ENCODE measurements at places on chromosomes 13 and 19.
A peak's percentile ranks its signal among the peaks of the same experiment; 100 is the strongest.

DNA sequence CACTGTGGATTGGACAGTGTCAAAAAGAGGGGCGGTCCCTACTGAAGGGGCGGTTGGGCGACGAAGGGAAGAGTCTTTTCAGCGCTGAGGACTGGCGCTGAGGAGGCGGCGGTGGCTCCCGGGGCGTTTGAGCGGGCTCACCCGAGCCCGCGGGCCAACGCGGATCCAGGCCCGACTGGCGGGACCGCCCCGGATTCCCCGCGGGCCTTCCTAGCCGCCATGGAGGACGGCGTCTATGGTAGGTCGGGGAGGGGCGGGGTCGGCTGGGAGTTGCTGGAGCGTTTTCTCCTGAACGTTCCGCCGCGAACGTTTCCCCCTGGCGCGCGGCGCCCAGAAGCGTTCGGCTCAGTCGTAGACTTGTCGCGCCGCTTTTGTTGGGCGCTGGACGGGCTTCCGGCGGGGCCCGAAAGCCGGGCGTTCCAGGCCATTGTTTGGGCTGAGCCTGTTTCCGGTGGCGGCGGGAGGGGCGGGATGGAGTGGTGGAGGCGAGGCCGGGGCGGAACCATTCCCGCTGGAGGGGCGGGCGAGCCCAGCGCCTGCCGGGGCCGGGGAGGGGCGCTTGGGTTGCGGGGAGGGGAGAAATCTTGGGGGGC is at the start of gene CYTH2:
CYTH2 (plus strand) TSS at position 81 of the 593 bp plus-strand sequence; CDS start at position 220, 139 bp downstream.
- DNase-seq, result peak; percentile 82

GRCh38 chr13:77528834-77529500 is 6.5 kb upstream of the SCEL start:
- DNase-seq, result no peak

DNA sequence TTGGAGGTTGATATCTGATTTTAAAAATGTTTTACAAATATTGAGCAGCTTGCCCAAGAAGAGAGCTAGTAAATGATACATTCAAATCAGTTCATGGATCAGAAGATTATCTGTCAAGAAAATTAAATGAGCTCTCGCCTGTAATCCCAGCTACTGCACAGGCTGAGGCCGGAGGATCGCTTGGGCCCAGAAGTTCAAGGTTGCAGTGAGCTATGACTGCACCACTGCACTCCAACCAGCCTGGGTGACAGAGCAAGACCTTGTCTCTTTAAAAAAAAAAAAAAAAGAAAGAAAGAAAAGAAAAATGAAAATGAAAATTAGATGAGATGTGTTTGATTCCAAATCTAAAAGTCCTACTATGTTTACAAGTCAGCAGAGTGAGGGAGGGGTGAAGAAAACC is 2.4 kb downstream of the SPART start:
- no peak for DNase-seq

DNA sequence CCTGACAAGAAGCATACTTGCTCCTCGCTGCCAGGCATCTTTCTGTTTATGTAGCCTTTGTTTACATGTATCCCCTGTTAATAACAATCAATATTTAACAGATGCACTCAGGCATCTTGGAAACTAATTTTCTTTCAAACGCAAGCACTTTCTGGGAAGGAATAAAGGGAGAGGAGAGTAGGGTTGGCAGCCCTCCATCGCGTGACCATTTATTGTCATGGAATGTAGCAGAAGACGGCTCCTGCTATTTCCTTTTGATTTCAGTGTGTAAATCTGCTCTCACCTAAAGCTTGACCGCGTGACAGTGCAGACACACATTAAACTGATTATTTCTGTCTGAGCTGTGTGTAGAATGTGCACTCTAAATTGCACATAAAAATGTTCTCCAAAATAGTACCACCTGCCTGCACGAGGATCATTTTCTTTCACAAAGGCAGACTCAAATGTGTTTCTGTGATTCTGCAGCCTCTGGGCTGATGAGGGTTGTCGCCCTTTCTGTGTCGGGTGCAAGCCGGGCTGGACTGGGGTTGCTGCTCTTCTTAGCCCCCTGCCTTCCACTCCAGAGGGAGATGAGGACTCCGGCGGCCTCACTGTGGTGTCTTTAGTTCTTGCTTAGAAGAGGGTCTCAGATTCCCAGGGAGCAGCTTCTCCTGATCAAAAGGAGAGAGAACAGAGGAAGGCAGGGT is 223.5 kb upstream of the MAB21L1 start:
- DNase-seq, result no peak

GRCh38 chr19:48433337-48433736 is 12.4 kb upstream of the GRWD1 start:
- no peak for DNase-seq

DNA sequence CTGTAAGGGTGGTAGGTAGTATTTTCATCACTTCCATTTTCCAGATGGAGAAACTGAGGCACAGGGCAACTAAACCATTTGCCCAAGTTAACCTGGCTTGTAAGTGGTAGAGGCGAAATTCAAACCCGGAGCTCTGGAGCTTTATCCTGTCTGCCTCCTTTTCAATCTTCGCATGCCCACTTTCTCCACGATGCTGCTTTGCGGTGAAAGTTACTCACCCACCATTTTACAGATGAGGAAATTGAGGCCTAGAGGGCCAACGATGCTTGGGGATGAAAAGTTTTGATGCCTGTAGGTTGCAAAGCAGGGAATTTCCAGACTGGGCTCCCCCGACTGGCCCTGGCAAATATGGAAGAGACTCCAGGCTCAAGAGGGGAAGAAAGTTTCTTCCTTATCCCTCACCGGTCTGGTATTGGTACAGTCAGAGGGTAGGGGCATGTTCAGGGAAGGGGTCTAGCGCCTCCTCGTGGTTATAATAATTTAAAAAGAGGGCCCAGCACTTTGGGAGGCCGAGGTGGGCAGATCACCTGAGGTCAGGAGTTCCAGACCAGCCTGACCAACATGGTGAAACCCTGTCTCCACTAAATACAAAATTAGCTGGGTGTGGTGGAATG is 1.9 kb upstream of the SH2D3A start:
- DNase-seq, result no peak

DNA sequence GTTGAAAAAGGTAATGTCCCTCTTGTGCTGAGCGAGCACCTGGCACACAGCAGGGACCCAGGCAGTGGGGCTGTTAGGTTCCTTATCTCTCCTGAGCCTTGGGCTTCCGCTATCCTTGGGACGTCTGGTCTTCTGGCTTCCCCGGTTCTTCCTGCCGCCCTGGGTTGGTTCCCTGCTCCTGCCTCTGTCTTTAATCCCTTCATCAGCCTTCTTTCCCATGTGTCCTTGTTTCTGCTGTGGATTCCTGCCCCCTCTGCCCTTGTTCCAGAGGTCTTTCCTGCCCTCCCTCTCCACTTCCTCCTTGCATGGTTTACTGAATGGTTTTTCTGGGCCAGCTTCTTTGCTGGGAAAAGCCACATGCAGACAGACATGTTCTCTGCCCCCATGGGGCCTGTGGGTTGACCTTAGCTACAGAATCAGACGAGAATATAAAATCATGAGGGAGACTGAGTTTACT is 2.6 kb downstream of the EPN1 start:
- DNase-seq, result no peak

- DNase-seq, result no peak
Observed at GRCh38 chr19:13207237-13207845, 57.1 kb downstream of the IER2 start.

DNA sequence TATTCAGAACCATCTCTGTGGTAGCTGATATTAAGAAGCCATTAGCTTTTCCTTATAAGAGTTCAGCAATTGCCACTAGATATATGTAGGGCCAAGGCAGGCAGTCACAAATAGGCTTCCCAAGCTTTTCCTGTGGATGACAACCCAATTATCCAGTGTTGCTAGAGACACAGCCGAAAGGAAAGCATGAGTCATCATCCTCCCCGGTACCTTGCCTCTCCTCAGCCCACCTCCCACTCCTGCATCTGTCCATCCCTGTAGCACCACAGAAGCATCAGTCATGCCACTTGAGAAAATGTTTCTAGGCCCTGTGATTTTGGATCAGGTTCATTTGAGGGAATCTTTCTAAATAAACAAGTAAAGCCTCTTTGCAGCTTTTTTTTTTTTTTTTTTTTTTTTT is 204.3 kb downstream of the DNAJC15 start:
- DNase-seq, result no peak

- DNase-seq, result peak; percentile 82
Observed at GRCh38 chr19:4369888-4370260, 26.5 kb downstream of the MPND start.

- DNase-seq, result no peak
Observed at GRCh38 chr13:85298387-85298924, 500.8 kb downstream of the SLITRK6 start.

- DNase-seq, result no peak
Observed at GRCh38 chr13:113769881-113770280, 10.9 kb downstream of the TMEM255B start.

- DNase-seq, result no peak
Observed at GRCh38 chr13:95426631-95427030, 125.4 kb upstream of the ABCC4 start.

- no peak for DNase-seq
Observed at GRCh38 chr19:11414544-11414943, 4.6 kb downstream of the RGL3 start.

DNA sequence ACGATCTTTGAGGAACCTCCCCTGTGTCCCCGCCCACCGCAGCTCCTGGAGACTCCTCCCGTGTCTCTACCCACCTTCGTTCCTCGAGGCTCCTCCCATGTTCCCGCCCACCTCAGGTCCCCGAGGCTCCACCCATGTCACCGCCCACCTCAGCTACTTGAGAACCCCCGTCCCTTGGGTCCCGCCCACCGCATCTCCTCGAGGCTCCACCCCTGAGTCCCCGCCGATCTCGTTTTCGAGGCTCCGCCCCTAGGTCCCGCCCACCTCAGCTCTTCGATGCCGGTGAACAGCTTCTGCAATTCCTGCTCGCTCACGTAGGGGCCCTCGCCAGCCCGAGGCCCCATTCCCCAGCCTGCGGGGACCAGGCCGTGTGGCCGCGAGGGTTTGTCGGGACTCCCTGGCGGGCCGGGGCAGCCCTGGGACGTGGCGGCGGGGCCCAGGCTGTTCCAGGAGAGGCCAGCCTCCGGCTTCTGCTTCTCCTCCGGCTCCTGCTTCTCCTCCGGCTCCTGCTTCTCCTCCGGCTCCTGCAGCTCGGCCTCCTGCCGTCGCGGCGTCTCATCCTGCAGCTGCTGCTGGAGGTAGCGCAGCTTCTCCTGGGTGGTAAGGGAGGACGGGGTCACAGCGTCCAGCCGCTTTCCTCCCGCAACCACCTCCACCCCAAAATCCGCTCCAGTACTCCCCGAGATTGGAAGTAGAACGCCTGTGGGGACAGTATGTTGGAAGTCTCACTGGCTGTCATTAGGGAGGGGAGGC is 16.7 kb downstream of the TSKS start:
- peak; percentile 23 for DNase-seq

- no peak for DNase-seq
Observed at GRCh38 chr13:19178901-19179593, 2.6 kb downstream of the TUBA3C start.

GRCh38 chr19:34118879-34119748 is 53.2 kb upstream of the LSM14A start:
- no peak for DNase-seq

GRCh38 chr19:48194041-48194843 is 23.8 kb downstream of the ZSWIM9 start:
- peak; percentile 30 for DNase-seq

- DNase-seq, result no peak
Observed at GRCh38 chr19:36160821-36161596, 8.8 kb upstream of the COX7A1 start.

GRCh38 chr13:40477623-40478608 is 188.5 kb downstream of the FOXO1 start:
- no peak for DNase-seq

DNA sequence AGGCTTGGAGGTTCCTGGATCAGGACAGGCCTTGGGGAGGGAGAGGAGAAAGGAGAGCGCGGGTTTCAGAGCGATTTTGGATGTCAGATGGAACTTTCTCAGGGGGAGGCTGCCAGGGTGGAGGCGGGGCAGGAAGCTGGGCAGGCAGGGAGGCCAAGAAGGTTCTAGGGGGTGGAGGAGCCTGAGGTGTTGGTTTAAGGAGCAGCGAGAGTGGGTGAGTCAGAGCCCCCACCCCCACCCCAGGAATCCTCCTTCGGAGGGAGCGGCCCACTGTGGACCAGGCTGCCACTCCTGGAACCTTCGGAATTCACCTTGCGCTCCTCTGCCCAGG is 15.9 kb upstream of the NOP53 start:
- peak; percentile 24 for DNase-seq

- no peak for DNase-seq
Observed at GRCh38 chr13:112757759-112758086, 67.9 kb downstream of the ATP11A start.

DNA sequence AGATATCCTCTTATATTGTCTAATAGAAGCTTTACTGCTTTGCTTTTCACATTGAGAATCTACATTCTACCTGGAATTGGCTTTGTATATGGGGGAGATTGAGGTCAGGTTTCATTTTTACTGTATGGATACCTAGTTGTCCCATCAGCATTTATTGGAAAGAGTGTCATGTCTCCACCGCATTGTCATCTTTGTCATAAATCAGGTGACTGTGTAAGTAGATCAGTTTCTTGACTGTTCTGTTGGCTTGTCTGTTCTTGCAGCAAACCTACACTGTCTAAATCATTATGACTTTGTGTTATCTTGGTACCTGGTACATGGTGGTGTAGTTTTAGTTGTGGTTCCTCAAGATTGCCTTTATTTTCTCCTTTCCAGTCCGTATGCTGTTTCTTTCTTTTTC is 5.8 kb downstream of the URI1 start:
- no peak for DNase-seq

DNA sequence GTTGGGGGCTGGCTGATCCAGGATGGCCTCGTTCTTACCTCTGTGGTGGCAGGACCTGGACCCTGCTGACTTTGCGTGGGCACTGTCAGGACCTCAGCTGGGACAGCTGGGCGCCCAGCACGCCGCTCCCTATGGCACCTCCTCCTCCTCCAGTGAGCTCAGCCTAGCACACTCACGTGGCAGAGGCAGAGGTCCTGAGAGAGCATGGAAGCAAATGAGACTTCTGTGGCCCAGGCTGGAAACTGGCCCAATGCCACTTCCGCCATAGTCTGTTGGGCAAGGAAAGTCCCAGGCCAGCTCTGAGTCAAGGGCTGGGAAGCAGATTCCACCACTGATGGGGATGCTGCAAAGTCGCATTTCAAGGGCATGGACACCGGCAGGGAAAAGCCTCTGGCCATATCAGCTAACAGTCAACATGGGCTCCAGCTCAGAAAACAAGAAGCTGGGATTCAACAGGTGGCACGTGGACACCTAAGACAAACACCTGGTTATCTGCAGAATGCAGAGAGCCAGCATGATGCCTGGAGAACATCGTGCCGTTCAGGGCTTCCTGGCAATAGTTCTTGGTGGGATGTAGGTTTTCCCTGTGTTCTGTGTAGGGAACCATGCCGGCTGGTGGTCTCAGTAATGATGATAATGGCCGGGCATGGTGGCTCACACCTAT is 16.7 kb downstream of the MYBPC2 start:
- no peak for DNase-seq

Measured in activated CD4-positive, alpha-beta memory T cell treated with anti-CD3 and anti-CD28 coated beads, Interleukin-2, amount 10 ng/mL, durations not matched to agents 7 days and 5 days (primary cell).